Fibroblast of gingiva (primary cell): ENCODE measurements at places on chromosomes 4 and X.
A peak's percentile ranks its signal among the peaks of the same experiment; 100 is the strongest.

DNA sequence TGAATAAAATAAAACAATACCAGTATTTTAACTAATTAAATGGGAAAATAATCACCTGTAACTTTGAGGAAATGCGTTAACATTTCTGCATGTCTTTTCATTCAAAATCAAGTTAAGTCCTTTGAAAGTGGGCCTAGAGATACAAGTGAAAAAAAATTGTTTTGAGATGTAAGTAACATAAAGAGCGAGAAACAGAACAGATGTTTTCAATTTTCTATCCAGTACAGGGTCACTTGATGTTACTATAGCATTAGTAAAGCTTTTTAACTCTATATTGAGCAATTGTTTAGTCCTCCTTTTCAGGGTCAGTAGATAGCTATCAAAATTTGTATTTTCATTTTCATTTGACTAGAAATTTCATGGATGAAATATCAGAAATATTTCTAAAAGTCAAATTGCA is 761.4 kb downstream of the CCSER1 start:
- DNase-seq, result no peak

DNA sequence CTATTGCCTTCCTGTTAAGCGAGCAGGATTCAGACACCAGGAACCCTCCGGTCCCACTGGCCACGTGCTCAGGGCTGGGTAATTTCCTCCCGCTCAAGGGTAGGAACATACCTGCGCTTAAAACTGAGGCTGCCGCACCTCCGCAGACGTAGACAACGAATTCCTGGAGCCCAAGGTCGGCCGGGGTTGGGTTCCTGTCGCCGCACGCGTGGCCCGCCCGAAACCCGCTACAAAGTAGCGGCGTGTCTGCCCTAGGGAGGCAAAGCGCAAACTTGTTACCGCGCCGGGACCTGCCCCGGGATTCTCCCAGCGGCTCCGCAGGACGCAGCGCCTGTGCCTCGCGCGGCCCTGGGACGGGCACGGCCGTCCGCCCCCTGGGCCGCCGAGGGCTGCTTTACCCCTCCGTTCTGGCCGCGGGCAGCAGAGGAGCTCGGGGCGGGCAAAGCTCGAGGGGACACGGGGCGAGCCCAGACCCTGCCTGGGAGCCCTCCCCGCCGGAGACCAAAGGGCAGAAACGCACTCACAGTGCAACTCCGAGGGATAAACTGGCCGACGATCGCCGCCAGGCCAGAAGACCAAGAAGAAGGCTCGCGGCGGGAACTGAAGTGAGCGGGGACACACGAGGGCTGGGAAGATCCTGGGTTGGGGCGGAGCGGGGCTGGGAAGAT is at the start of gene ERVMER34-1:
Gene ERVMER34-1, minus strand, starts transcription at position 607 of the 668 bp plus-strand sequence. CDS start 5,905 bp downstream, outside the sequence.
- no peak for DNase-seq

DNA sequence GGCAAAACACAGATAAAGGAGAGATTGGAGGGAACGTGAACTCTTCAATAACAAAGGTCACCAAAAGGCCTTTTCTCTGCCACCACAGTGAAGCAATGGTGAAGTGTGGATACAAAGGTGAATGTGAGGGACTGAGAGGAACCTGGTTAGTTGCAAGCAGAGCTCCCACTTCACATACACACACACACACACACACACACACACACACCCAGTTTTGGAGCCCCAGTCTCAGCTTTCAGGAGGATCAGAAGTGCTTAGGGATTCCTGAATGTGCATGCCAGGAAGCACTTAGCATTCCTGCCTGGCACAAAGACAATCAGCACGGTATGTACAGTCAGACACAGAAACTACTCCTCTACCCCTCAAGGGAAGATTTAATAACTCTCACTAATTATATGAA is 71.5 kb downstream of the ARHGEF9 start:
- DNase-seq, result peak; percentile 18

- DNase-seq, result peak; percentile 43
Observed at GRCh38 chr4:1154523-1155182, 17.7 kb downstream of the SPON2 start.

DNA sequence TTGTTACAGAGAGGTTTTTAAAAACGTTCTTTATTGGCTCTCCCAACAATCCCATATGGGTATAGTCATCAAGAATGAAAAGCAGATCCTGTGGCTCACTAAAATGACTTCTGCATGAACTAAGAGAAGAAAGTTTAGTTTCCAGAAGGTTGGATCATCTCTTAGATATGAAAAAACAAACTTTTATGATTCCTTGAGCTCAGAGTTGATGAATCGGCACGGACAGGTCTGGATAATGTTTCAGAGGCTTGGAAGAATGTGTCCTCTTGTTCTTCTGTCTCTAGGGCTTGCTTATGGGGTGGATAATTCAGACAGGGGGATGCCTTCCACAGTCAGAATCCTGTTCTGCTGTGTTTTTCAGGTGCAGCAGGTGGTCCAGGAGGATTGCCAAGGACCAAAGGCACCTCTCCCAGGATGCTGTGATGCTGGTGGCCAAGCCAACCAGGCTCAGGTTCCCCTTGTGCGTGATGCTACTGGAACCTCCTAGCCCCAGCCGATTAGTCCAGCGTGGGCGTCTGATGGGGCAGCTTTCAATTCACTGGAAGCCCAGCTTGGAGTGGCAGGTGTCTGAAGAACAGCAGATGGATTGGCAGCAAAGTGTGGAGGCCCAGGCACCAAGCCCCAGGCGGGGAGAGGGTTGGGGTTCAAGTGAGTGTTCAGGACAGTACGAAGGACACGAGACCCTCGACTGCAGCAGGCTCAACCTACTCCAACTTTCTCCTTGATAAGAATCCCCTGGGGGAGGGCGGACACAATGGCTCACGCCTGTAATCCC is 30.3 kb downstream of the CCKAR start:
- peak; percentile 27 for DNase-seq

- peak; percentile 89 for DNase-seq
Observed at GRCh38 chr4:101670897-101671296, 119.6 kb upstream of the BANK1 start.

DNA sequence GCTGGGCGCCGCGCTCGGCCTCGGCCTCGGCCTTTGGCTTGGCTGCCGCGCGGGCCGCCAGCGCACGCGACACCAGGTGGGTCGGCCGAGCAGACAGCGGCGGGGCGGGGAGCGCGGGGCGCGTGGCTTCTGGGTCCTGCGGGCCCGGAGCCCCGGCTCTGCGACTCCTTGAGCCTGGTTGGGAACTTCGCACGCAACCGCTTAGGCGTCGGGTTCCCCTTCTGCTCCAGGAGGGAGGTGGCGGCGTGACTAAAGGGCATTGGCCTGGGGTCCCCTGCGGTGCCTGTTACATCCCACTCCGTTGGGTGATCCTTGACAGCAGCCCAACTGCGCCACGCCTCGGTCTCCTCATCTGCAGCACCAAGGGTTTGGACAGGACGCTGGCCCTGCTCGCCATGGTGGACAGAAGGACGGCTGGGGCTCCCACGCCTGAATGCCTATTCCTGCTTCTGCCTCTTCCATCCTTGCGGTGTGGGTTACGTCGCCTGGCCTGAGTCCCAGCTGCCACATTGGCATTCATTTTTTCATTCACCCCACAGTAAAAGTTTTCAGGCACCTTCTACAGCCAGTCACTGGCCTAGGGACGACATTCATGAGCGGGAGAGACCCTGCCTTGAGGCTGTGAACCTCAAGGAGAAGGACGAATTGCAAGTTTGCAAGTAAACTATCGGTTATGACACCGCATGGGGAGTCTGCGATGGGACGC is 631 bp downstream of the EVC start:
- peak; percentile 43 for DNase-seq

GRCh38 chrX:98380106-98380505 is 1496.4 kb downstream of the RPA4 start:
- DNase-seq, result no peak

- DNase-seq, result peak; percentile 18
Observed at GRCh38 chr4:186946682-186947294, 223.1 kb upstream of the FAT1 start.

DNA sequence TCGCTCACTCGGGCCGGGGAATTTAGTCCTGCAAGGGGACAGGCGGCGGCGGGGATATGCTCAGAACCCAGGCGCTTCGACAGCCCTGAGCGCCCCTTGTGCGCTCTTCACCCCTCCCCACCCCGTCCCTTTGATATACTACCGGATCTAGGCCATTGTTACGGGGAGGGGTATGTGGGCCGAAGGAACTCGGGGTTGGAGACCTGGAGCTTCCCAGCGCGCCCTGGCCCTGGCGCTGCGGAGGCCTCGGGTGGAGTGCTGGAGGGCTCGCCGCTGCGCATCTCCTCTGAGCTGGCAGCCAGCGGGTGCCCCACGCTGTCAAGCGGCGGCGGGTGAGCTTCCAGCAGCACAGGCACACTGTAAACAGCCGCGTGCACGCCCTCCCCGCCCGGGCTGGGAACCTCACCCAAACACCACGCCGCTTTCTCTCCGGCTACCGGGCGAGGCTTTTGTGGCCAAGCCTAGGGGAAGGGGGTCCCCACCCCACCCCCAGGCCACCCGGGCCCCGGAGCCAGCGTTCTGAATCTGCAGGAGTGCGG is 54.5 kb upstream of the BCOR start:
- no peak for DNase-seq

- no peak for DNase-seq
Observed at GRCh38 chrX:11346121-11346682, 53.0 kb downstream of the AMELX start.

- DNase-seq, result peak; percentile 74
Observed at GRCh38 chr4:75724867-75725724, 719 bp downstream of the USO1 start.

DNA sequence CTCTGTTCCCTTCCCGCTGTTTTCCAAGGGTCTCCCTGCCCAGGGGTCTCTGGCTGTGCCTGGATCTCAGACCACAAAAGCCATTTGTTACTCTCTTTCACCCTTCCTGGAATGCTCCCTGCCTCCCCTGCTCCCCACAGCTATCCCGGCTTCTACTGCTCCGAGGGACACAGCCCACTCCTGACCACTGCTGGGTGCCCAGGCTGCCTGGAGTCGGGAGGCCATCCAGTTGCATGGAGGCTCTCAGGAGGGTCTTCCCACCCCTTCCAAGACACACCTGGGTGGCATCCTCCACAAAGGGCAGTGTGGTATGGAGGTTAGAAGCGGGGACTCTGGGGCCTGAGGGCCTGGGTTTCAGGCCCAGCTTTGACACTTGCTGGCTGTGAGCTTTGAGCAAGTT is 101.1 kb downstream of the PPP2R2C start:
- no peak for DNase-seq

GRCh38 chrX:7077241-7078230 is 70.0 kb upstream of the STS start:
- no peak for DNase-seq

DNA sequence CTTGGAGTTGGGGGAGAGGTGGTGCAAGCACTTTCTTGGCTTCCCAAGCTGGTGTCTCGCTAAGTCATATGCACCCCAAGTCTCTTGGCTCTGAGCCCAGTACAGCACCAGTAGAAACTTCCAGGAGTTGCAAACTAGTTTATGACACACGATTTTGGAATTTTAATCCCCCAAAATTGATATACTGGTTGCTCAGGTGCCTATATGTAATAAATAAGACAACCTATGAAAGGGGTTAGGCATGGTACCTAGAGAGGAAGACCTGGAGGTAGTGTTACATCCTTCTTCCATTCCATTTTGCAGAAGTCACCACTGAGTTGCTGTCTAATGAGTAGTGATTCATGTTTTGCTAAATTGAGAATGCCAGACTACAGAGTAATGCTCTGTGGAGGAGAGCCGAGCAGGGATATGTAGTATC is 4.3 kb upstream of the SLC4A4 start:
- no peak for DNase-seq

DNA sequence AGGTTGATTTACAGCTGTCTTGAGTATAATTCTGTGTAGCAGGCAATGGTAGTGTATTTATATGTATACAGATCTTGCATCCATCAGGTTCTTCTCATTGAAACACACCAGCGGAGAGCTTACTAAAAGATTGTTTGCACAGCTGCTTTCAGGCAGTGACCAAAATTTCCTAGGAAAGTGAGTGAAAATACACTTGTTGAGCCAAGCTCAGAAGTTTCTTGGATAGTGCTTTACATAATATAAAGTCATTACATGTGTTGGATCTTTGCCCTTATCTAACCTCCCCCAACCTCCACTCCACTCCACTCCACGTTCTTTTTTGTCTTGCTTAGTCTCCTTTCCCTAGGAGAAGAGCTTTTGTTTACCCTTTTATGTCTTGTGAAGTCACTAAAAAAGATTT is 34.1 kb downstream of the CNKSR2 start:
- no peak for DNase-seq

DNA sequence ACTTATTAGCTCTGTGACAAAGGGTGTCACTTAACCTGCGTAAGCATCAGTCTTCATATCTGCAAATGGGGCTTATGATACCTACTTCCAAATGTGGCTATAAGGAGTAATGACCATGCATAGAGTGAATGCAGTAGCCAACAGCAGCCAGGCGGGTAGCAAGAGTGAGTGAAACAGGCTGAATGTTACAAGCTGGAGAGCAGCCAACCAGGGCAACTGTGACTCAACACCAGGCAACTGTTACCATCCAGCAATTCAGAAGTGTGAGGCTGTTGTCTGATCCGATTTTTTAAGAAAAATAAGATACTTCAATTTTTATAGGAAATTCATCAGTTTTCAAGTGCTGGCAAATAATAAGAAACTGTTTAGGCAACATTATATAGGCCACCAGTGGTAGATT is 270.2 kb upstream of the TAPT1 start:
- peak; percentile 54 for DNase-seq
